ENCODE measurements at places on chromosomes 6 and 20.

- no peak for DNase-seq
These were observed 173.1 kb downstream of the TFAP2C start for GRCh38 chr20:56801971-56802755.

GRCh38 chr6:145015739-145016558, 719.4 kb downstream of the EPM2A start:
- DNase-seq = no peak

DNA sequence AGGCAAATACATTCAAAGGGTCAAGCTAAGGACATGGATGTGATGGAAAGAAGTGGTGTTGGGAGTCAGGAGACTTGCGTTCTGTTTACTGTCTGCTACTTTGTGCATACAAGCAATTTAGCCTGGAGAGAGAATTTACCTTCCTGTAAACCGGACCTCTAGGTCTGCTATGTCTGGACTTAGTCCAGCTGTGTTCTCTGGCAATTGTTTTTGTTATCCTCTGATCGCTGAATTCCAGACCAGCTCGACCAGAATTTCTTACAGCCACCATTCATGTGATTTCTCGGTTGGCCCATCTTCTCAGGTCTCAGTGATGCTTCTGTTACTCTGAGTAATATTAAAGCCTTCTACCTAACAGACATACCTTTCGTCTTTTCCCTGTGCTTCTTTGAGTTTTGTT, 75.2 kb downstream of the LRRC1 start:
- no peak for DNase-seq

DNA sequence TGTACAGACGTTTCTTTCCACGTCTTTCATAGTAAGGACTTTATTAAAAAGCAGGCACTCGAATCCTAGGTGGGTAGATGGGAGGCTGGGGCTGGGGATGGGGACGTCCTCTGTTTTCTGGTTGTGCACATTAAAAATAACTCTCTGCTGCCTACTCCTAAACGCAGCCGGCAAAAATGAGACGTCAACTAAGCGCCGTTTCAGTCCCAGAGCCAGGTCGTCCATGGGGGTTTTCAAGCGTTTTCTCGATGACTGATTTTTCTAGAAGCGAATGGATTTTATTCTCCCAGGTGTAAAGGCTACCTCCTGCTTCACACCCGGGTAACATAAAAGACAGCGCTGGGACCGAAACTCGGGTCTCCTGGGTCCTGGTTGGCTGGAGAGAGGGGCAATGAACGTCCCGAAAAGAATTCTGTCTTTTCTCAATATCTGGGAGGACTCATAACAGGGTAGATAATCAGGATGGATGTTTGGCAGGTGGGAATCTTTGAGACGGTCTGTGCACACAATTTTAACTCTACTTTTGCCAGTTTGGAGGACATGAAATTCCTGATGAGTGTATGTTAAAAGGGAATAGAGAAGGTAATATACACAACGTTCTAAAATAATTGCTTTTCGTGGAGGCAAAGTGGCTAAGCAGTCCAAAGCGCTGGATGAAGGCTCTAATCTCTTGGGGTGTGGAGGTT, 25.2 kb downstream of the GPX6 start:
- no peak for DNase-seq

Measured in memory B cell (primary cell).